ENCODE measurements at places on chromosomes 1 and 21.
A peak's percentile ranks its signal among the peaks of the same experiment; 100 is the strongest.

DNA sequence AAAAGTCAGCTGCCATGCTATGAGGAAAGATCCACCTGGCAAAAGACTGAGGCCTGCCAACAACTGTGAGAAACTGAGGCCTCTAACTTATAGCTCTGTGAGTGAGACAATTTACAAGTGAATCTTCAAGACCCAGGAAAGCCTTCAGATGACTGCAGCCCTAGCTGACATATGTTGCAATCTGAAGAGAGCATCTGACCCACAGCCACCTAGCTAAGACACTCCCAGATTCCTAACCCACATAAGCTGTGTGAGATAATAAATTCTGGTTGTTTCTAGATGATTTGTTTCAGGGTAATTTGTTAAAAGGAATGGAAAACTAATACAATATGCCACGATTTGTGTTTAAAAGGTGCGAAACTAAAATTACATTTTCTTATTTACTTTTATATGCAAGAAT is 55.1 kb downstream of the HFM1 start:
- DNase-seq = no peak

- no peak for DNase-seq
Observed at GRCh38 chr1:198166900-198167299, 10.1 kb downstream of the NEK7 start.

DNA sequence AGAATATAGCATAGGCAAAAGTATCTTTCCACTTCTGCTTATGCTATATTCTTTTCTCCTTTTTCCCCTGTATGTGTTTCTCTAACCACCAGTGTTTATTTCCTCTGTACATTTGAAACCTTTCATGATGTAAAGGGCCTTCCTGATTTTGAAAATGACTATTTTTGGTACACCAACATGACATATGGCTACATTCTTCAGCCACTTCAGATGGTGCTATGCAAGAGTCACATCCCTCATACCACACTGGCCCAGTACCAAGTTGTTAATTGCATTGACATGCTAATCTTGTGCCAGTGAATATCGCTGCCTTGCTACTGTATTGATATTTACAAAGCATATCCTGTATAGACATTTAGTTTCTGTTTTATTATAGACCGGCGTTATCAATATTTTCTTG is 408.7 kb downstream of the NCAM2 start:
- no peak for DNase-seq

DNA sequence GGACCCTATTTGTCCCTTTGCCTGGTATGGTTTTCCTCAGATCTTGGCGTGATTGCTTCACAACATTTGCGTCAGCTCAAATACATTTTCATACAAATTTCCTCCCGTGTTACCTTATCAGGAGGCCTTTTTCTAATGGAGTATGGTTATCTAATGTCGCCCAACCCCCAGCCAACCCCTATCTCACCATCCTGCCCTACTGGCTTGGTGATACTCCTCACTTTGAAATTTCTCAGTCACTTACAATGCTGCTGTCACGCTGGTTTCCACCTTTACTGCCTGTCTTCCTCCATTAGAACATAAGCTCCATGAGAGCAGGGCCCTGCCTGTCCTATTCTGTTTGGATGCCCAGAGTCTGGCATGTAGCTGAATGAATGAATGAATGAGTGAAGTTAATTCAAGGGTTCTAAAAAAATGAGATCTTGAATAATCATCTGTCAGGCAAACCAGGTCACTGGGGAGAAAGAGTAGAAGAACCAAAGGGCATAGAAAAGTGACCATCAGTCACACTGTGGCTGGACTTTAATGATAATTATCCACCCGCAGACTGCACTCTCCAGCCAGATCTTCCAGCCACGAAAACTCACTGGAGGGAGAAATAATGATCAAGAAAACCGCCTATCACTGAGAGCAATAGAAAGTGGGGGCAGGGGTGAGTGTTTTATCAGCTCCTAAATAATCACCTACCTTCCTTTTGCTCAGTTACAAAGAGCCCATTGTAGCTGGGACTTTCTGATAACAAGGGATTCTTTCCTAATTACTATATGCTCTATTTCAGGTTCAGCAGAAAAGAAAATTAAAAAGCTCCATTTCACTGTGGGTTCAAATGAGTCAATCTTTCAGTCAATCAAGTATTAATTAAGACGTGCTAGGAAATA is 21.3 kb downstream of the KIAA0040 start:
- no peak for DNase-seq

GRCh38 chr1:223319905-223320580 is 43.9 kb downstream of the SUSD4 start:
- DNase-seq = no peak

DNA sequence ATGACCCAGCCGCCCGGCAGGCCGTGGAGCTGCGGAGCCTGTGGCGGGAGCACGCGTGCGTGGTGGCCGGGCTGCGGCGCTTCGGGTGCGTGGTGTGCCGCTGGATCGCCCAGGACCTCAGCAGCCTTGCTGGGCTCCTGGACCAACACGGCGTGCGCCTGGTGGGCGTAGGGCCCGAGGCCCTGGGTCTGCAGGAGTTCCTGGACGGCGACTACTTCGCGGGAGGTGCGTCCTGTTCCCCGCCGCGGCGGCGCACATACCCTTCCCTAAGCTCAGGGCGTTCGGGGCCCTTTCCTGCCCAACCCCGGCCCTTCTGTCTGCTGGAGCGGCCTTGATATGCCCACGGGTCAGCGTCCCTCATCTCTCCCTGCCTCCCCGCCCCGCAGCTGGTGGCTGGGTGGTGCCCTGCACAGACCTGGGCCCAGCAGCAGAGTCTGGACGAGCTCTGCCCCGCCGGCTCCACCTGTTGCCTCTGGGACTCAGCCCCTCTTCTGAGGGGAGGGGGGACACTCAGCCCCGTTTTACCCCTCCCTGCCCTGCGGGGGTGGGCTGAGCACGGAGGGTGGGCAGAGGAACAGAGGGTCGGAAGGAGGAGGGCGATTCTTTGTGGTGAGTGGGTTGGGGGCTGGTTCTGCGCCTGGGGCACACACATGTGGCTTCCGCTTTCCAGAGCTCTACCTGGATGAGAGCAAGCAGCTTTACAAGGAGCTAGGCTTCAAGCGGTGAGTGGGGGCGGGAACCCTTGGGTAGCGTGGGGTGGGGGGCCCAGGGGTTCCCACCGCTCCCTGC is 688 bp downstream of the PRXL2B start:
- DNase-seq = no peak

DNA sequence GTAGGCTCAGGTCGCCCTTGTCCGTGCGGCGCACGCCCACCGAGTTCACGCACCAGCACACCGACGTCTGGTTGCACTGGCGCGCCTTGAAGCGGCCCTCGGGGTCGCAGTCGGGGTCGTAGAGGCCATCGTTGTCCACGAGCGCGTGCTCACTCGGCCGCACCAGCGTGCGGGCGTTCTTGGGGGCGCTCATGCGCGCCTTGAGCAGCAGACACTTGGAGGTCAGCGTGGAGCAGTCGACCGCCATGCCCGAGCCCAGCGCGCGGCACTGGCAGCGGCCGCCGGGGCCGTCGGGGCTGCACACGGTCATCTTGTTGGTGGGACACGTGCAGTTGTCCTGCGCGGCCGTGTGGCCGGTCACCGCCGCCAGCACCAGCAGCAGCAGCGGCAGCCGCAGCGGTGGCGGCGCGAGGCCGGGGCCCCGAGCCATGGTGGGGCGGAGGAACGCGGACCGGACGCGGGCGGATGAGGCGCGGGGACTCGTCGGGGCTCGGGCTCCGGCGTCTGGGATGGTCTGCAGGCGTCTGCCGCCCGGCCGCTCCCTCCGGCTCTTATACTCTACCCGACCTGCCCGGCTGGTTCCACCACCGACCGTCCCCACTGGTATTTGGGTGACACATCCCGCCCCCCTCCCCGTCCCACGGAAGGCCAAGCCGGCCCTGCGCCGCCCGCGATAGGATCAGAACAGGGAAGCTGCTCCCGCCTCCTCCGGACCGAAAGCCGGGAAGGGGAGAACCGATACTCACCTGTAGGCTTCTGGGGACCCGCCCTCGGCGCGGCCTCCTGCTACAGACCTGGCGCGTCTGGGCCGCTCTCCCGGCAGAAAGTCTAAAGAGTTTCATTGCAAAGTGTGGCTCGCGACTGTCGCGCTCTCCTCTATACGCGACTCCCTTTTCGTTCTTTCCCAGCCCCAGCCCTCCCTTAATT is at the start of gene TACSTD2:
Gene TACSTD2 (minus strand): TSS at position 526 of the 927 bp plus-strand sequence. CDS start 96 bp downstream, at position 430.
- no peak for DNase-seq

DNA sequence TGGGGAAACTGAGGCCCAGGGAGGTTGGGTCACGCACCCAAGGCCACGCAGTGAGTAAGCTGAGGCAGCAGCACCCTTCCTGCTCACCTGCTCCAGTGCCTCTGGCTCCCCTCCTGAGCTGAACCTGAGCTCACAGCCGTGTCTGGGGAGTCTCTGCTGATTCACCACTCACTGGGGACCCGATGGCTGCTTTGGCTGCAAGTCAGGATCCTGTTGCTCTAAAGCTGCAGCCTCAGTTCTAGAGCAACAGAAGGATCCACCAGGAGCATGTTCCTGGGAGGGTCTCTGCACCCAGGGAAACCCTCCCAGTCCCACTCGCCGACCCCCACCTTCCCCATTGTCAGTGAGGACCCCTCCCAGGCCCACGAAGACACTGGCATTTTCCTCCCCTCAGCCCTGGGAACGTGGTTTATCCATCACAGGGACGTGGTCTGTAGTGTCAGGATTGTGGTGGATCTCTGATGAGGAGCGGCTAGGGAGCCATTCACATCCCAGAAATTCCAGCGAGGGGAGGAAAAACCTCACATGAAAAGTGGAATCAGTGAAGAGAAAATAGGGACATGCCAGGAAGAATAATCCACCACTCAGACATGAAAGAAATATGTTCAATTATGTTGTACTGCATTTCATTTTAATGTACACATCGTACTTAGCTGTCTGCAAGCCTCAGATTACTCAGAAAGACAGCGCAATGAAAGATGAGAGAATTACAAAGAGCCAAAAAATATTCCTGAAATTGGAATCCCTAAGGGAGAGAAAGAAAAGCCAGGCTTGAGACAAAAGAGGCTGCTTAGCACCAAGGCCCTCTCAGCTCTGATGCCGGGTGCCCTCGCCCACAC is 447.2 kb downstream of the MATN1 start:
- DNase-seq = no peak

- DNase-seq = no peak
Observed at GRCh38 chr1:86138746-86139145, 17.8 kb downstream of the COL24A1 start.

DNA sequence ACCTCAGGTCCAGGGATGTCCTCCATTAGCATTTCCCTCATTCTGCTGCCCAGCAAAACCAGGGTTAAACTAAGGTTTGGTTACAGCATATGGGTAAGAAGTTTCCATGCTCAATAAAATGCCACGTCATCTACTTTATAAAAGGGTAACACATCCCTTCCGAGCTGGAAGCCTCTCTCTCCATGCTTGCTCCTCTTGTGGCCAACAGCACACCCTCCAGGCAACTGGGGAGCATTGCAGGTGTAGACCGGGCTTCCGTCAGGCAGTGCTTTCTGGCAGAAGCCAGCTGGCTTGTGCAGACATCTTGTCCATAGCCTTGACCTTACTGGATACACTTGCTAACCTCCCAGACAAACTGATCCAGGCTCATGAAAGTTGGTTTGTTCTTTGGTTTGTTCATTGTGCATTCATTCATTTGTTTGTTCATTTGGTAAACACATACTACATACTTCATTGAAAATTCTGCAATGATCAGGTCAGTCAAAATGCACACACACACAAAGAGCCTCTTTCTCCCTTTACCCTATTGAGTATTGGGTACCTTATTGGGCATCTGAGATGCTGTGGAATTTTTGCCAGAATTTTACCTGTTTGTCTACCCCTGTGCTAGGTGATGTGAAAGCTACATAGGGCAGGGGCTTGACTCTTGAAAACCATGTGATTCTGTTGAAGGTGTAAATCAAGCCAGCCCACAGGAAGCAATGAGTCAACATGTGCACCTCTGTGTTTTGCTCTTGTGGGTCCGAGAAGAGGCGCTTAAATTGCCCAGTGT is 422.8 kb downstream of the CAMTA1 start:
- no peak for DNase-seq

DNA sequence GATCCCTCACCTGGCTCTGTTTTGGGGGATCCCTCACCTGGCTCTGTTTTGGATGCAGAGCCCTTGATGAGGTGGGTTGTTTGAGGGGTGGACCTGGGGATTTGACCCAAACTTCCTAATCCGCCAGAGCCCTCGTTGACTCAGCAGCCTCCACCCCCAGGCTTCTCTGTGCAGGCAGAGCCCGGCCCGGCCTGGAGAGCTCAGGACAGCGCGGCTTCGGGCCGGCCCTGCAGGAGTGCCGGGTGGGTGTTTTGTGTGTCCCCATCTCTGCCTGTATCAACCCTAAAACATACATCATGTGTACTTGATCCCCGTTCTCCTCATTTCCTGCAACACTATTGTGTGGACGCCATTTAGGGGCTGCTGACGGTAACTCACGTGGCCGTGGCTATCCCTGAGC is 124.2 kb downstream of the SIK1 start:
- no peak for DNase-seq

DNA sequence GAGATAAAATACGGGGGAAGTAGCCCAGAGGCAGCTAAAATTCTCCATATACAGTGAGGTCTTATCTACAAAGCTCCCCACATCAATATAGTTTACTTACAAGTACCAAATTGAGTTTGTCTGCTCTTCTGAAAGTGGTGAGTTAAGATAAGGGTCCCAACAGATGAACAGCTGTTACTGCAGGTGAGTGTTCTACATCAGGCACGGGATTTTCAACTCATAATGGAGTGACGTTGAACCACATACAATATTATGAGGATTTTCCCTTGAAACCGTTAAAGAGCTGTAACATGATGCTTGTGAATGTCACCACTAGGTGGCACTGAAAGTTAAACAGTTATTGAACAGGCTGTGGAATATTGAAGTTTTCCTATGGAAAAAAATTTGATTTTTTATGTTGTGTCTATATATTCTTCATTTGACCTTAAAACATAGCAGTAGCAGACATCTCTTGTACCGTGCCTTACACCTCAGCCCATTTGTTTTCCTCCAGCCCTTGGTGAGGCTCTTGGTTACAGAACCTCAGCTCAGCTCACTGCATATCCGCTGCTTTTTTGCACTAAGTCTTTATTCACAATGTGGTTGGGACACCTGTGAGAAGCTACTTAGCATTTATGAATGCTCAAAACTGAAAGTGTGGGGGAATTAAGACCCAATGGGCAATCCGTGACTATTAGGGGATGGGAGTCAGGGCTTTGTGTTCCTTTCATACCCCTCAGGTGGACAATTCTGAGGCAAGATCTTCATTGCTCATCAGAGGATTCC is 23.2 kb downstream of the CD1D start:
- DNase-seq = peak; percentile 75

DNA sequence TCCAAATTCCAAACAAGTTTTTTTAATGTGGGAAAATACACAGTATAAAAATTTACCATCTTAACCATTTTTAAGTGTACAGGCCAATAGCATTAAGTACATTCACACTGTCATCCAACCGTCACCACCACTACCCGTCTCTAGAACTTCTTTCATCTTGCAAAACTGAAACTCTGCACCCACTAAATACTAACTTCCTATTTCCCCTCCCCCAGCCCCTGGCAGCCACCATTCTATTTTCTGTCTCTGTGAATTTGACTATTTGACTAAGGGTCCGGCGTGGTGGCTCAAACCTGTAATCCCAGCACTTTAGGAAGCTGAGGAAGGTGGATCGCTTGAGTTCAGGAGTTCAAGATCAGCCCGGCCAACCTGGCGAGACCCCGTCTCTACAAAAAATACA is 36.1 kb downstream of the CLSTN1 start:
- no peak for DNase-seq

GRCh38 chr1:15833069-15833679 is 14.3 kb upstream of the SPEN start:
- DNase-seq = no peak

- no peak for DNase-seq
Observed at GRCh38 chr21:35770101-35770945, 290.0 kb downstream of the SETD4 start.

Data from amniotic stem cell (primary cell).